ENCODE measurements at places on chromosomes 12 and 14. TPM values are rescaled to one million over a fixed set of nuclear protein-coding genes. Genes with fewer than 3 reads are reported as not detected.

PHLDA1 gene
- 5.2 TPM for total RNA-seq

DNA sequence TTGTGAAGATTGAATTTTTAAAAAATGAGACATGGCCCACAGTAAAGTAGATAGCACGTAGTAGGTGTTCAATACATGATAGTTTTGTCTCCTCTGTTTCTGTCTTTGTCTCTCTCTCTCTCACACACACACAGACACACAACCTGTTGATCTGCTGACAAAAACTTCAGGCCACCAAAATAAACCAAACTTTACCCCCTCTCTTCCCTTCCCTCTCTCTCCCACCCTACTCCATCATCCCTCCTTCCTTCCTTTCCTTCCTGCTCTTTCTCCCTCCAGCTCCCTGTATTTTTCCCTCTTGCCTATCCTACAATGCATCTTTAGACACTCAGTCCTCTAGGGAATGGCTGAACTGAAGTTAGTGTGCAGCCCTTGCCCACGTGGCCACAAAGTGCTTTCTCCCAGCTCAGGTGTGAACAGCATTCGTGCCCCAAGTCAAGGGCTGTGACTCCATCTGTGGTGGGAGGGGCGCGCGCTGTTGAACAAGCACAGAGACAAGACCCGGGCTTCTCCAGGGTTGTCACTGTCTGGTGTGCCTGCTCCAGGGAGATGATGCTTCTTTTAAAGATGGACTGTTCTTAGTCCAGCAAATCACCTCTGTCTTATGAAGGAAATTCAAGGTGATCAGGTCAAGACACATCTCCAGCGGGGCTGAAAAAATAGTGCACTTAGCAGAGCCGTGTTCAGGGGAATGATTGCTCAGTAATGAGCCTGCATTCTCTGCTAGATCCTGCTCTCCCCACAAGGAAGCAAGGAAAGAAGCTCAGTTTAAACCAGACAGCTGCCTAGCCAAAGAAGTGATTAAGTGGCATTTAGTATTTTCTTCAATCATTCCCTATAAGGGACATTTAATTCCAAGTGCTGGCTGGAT lies 75.3 kb downstream of the WSCD2 start:
- no peak for DNase-seq

KERA gene
- total RNA-seq, result not detected

DNA sequence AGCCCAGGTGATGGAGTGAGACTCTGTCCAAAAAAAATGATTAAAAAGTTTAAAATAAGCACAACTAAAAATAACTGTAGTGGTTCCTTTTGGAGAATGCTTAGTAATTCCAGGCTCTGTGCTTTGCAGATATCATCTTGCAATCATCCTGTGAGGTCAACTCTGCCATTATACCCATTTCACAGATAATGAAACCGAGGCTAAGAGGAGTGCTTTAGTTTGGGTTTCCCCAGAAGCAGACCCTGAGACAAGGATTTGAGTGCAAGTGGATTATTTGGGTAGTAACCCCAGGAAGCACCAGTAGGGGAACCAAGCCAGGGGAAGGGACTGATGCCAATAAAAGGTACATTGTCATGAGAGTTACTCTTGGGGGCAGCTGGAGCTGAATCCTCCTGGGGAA lies 44.7 kb downstream of the RIN3 start:
- DNase-seq, result no peak

- no peak for DNase-seq
These were observed 259.6 kb downstream of the CCER1 start for GRCh38 chr12:90695415-90695814.

KCNK13 gene
- total RNA-seq, result 1.4 TPM

DNA sequence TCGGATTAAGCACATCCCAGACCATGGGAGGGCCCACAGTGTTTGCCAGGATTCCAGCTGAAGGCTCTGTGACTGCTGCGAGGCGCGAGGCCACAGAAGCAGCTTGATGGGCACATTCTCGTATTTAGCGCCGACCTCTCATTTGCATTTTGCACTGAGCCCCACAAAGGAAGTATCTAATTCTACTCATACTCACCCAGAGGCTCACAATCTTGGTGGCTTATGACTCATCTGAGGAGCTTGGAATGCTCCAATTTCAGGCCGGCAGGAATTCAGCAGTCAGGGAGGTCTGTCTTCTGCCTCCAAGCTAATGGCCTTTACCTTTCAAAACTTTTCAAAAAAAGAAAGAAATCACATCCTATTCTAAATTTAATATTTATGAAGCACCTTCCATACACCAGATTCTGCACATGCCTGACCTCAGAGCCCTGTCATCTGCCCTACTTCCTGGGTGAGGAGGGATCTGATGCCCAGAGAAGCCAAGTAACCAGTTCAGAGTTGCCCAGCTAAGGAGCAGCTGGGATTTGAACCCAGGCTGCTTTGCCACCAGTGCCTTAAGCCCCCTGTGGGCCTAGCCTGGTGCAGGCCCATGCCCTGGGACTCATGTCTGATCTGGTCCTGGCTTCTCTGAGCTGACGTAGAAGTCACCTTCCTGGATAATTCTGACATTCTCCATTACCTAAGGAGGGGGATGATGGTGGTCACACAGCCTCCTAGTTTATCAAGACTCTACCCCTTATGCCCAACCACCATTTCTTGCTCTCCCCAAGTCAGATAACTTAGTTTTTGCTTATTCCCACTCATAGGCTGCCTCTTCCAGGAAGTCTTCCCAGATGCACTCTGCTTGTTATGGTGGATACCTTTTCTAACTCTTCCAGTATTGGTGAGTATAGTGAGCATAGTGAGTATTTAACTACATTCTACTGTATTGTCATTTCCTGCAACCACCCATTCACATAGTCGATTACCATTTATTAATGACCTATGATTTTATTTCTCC lies 198.9 kb downstream of the RBM19 start:
- DNase-seq, result no peak

Measured in mucosa of gallbladder (tissue), 1 donor.